Mucosa of gallbladder (tissue), 1 donor: ENCODE measurements at places on chromosomes 7 and 10. TPM values are rescaled to one million over a fixed set of nuclear protein-coding genes. Genes with fewer than 3 reads are reported as not detected.

The CALML3 gene
- total RNA-seq: not detected

The OR9A2 gene
- total RNA-seq: not detected

The CCDC71L gene
- 20.4 TPM for total RNA-seq

The AUTS2 gene
- total RNA-seq: 50.1 TPM

The TMEM139 gene
- 47.8 TPM for total RNA-seq

The LMTK2 gene
- total RNA-seq: 31.2 TPM

The VAX1 gene
- not detected for total RNA-seq

- DNase-seq: peak; percentile 78
These were observed 918 bp upstream of the RPEL1 start for GRCh38 chr10:103244666-103245271.

DNA sequence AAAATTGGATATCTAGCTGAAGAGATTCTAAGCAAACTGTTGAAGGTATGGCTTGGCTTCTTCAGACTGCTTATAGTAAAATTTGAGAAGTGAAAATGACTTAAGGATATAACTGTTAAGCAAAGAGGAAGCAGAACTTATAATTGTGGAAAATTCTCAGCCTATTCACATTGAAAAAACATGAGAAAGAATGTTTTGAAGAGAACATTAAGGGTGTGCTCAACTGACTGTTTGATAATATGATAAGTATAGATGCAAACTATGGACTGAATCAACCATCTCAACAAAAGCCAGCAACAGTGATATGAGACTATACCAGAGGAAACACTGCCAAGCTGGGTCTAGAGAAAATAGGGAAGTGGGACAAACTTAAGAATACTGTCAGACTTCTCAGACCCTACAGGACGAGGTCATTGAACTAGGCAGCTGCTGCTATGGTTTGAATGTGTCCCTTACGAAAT, 133.1 kb upstream of the PPP1R3A start:
- no peak for DNase-seq

DNA sequence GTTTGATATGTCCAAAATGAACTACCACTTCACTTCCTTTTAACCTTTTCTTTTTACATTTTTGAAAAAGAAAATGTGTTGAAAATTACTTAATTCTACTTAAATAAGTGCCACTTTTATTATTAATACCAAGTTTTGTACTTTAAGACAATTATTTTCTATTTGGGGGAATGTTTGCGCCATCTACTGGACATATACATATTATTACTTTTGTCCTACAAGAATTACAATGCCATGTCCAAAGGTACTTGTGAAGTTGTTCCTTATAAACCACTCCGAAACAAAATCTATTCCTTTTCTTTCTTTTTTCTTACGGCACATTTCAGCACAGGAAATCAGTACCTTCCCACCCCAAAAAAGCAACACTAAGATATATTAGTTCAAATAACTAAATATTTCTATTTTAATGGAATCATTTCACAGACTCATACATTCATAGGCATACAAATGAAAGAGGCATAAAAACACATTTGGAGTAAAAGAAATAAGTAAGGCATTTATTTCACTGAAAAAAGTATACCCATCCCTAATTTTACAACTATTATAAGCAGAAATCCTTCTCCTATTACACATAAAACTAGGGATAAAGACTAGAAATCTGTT, 169.9 kb downstream of the RNF133 start:
- no peak for DNase-seq

GRCh38 chr10:117899181-117899683, 147.5 kb downstream of the RAB11FIP2 start:
- DNase-seq: no peak

DNA sequence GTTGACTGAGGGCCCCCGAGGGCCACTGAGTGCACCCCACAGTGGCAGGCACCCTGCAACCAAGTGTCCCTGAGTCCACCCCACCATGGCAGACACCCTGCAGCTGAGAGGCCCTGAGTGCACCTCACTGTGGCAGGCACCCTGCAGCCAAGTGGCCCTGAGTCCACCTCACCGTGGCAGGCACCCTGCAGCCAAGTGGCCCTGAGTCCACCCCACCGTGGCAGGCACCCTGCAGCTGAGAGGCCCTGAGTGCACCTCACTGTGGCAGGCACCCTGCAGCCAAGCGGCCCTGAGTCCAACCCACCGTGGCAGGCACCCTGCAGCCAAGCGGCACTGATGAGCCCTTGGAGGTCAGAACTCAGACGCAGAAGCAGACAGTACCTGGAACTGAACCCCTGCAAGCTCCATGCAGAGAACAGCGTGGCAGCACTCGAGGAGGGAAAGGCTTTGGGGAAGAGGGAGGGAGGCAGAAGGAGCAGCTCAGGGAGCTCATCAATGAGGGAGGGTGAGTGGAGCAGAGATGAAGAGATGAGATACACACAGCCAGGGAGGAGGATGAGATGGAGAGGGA, 156.5 kb downstream of the WDR37 start:
- no peak for DNase-seq

DNA sequence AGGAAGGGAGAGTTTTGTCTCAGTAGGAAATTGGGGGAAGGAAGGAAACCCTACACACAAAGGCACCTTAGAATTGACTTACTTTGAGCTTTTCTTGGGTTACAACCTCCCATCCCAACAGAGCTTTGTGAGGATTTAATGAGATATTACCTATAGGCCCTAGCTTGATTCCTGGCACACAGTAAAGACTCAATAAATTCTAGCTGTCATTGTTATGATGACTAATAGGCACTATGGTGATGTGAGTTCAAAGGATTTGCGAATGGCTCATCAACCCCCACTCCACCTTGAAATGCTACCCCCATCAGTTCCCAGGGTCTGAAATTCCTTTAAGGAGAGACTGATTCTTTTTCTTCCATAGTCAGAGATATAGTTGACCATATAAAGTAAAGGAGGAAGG, 67.9 kb upstream of the SMNDC1 start:
- DNase-seq: no peak

DNA sequence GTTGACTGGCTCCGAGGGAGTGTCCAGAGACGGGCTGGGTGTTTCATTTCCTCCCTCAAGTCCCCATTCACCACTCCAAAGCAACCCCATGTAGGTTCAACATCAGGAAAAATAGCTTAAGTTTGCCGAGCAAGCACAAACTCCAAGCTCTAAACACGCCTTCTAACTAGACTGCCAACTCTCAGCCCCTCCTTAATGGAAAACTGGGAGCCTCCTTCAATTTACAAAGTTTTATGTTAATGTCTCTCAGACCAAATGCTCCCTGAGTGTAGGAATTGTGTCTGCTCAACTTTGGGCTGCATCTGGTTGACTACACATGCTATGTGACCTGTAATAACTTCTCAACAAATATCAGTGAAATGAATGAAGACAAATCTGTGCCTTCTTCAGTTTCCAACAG, 87.5 kb downstream of the FAM204A start:
- no peak for DNase-seq

- no peak for DNase-seq
These were observed 129.4 kb downstream of the WDR11 start for GRCh38 chr10:120980279-120981255.

DNA sequence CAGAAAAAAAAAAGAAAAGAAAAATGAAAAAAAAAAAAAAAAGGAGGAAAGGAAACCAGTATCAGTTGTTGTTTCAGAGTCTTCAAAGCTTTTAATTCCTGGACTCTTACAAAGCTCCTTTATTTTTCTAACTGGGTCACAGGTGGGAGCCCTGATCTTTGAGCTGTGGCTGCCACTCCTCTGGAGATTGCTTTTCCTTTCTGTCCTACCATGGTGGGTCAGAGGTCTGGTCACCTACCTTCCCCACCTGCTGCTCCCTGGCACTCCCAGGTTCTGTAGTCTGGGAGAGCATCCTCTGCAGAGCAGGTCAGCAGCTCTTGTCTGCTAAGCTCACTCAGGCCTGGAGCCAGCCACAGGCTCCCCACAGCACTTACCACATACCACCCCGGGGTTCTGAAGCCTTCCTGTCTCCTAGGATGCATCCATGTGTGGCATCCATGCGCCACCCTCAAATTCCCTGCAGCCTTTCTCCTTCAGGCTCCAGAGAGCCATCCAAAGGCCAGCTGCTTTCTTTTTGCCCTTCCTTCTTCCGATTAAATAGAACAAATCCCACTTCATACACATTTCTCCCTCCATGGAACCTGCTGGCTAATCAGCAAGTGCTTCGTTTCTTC, 73.2 kb upstream of the TPK1 start:
- no peak for DNase-seq

DNA sequence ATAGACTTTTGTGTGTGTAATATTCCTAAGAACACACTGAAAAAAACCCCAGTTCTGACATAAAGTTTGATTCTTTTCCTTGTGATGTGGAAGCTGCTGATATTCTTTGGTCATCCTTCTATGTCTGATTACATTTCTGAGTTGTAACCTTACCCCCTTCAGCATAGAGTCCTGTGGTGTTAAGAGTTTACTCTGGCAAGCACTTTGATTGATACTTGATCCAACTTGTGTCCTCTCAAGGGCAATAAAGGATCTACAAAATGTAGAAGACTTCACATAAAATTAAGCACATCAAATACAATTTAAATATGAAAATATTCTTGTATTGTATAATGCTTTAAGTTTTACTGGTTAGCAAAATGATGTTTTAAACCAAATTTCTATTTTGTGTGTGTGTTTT, 221.7 kb upstream of the DKK1 start:
- no peak for DNase-seq

DNA sequence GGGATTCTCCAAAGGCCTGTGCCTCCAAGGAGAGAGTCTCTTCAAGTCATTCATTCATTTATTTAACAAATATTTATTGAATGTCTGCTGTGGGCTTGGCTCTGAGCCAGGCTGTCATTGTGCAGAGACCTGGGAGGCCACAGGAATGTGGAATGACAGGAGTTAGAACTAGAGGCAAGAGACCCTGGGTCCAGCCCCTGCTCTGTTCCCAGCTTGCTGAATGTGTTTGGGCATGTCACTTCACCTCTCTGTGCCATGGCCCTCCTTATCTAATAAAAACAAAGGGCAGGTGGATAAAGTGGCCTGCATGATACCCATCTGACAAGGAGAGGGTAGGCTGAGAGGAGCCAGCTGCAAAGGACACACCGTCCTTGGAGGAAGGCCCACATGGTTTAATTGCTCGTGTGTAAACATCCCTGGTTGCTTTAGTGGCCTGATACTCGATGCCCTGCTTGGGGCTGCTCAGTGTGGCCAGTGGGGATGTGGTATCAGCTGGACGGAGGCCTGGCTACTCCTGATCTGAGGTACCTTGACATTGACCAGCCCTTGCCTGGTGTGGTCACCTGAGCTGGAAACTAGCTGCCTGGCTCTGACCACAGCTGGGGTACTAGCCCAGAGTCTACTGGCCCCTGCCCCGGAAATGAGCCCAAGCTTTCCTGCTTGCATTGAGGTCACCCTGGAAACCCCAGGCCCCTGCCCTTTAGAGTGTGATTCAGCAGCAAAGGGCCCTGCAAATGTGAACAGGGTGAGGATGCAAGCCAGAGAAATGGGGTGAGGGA, 116.2 kb downstream of the CDH23 start:
- no peak for DNase-seq

- DNase-seq: no peak
These were observed 483.1 kb downstream of the RPS24 start for GRCh38 chr10:78516756-78517155.

DNA sequence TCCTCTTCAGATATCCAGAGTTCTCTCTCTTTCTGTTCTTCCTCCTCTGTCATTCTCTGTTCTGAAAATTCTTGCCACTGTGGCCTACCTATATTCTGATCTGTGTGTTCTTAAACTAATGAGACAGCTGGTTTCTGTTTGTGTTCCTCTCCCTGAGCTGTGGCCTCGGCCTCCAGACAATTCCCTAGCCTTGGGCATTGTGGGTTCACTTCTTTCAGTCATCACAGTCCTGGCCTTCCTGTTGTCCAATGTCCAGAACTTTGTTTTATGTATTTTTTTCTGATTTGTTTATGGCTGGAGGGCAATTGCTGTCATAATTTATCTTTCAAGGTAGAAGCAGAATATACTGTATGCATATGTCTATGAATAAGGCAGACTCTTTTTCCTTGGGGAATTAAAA, 173.2 kb upstream of the MTPN start:
- DNase-seq: no peak

GRCh38 chr7:46123-46829, 146.1 kb upstream of the FAM20C start:
- no peak for DNase-seq

- DNase-seq: no peak
These were observed 13.5 kb downstream of the SLK start for GRCh38 chr10:103980288-103980906.

GRCh38 chr7:100119970-100120732, 717 bp downstream of the CNPY4 start:
- DNase-seq: peak; percentile 66

DNA sequence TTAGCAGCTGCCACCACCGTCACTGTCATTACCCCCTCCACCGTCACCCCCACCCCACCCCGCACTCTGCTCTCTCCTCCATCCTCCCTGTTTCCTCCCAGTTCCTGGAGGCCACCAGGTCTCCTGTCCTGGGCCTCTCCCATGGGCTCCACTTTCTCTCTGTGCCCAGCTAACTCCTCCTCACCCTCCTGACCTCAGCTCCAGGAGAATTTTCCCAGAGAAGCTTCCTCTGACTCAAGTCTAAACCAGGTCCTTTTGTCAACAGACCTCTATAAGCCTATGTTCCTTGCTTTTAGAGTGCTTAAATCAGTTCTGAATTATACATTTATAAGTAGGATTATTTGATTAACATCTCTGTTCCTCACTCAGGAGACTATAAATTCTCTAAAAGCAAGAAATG, 150.0 kb downstream of the ARHGAP12 start:
- DNase-seq: no peak

GRCh38 chr7:92609921-92610518, 19.8 kb upstream of the FAM133B start:
- no peak for DNase-seq

GRCh38 chr7:130957137-130957513, 223.1 kb upstream of the KLF14 start:
- DNase-seq: no peak

DNA sequence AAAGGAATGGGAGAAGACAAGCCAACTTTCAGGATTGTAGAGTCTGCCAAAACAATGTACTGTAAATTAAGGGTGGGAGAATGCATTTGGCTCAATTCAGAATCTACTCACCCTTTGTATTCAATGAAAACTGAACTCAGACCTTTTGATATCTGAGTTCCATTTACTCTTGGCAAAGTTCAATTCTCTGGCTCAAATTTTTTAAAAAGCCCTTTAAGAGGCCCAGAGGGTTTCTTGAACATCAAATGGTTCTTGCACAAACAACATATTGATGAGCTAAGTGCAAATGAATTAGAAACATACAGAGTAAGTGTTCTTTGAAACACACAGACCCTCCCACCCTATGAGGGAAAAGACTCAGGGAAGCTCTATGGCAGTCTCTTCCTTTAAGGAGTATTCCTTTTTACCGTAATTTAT, 5.2 kb upstream of the XPNPEP1 start:
- no peak for DNase-seq

GRCh38 chr7:98287486-98287959, 6.0 kb downstream of the BRI3 start:
- peak; percentile 60 for DNase-seq

DNA sequence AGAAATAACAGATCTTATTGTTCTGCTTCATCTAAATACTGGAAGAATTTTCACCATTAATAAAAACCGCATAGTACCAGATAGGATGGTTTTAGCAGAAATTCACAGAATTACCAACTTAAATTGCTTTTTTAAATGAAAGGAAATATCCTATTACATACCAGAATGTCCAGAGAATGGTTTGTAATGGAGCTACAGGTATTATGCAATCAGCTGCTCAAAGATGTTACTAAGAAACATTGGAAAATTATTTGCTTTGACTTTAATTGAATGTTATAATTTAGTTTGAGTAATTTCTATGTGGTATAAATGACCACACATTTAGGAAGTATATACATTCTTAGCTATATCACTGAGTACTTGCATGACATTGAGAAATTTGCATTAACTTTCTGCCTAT, 338.3 kb downstream of the ETV1 start:
- DNase-seq: no peak
